Stimulated activated CD4-positive, alpha-beta T cell treated with anti-CD3 and anti-CD28 coated beads, Interleukin-2, amount 100 ng/mL, for 48 hours (primary cell): ENCODE measurements at places on chromosomes 12 and 14.

GRCh38 chr12:27998658-27999057 lies 26.1 kb upstream of the PTHLH start:
- no peak for DNase-seq

- DNase-seq = no peak
Observed at GRCh38 chr12:126999352-126999751, 1267.6 kb upstream of the TMEM132C start.

DNA sequence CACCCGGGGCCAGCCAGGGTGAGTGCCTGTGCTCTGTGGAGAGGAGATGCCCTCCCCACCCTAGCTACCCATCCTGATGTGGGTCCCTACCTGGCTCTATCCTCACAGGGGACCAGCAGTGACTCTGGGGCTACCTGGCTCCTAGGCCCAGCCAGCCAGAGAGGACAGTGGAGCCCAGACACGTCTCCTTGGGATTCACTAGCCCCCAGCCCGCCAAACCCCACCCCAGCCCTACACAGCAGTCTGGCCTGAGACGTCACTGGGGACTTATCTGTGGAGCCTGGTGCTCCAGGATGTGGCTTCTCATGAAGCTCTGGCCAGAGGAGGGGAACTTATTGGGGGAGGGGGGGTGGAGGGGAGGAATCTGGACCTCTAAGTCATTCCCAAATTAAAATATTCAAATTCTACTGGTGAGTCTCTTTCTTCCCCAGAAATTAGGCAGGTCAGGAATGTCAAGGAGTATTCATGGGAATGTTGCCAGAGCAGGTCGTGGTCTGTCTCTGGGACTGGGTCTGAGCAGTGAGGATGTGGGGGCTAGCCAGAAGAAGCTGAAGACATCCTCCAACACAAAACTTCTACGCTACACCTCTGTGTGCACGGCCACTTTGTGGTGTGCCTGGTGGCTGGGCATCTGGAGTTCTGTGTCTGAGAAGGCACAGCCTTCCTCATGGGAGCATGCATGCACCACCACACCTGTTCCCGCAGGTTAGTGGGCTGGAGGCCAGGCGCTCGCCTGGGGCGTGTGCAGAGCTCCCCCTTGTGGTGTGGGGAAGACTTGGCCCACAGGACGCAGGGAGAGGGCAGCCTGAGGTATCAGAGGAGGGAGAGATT lies 2.7 kb downstream of the CMTM5 start:
- peak; percentile 62 for DNase-seq

DNA sequence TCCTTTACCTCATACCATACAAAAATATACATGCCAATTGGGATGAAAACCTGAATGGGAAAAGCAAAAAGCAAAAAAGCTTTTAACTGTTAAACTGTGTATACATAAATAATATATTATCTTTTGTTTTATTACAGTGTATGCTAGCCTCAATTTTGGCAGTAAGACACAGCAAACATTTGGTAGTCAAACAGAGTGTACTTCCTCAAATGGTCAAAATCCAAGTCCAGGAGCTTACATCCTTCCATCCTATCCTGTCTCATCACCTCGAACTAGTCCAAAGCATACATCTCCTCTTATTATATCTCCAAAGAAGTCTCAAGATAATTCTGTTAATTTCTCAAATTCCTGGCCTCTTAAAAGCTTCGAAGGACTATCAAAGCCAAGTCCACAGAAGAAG lies 41.9 kb downstream of the TOGARAM1 start:
- DNase-seq = no peak
